Thyroid gland (tissue), 4 donors: ENCODE measurements at places on chromosomes 11 and 22. TPM values are rescaled to one million over a fixed set of nuclear protein-coding genes. Genes with fewer than 3 reads are reported as not detected.

The MRGPRF gene
- total RNA-seq: 5.9 TPM

The CAPN1 gene
- 348 TPM for total RNA-seq

The ASCC2 gene
- total RNA-seq: 54.9 TPM

The RAB36 gene
- 33.4 TPM for total RNA-seq

The FXYD2 gene
- total RNA-seq: 0.42 TPM
